ENCODE measurements at places on chromosomes 5 and 9.

DNA sequence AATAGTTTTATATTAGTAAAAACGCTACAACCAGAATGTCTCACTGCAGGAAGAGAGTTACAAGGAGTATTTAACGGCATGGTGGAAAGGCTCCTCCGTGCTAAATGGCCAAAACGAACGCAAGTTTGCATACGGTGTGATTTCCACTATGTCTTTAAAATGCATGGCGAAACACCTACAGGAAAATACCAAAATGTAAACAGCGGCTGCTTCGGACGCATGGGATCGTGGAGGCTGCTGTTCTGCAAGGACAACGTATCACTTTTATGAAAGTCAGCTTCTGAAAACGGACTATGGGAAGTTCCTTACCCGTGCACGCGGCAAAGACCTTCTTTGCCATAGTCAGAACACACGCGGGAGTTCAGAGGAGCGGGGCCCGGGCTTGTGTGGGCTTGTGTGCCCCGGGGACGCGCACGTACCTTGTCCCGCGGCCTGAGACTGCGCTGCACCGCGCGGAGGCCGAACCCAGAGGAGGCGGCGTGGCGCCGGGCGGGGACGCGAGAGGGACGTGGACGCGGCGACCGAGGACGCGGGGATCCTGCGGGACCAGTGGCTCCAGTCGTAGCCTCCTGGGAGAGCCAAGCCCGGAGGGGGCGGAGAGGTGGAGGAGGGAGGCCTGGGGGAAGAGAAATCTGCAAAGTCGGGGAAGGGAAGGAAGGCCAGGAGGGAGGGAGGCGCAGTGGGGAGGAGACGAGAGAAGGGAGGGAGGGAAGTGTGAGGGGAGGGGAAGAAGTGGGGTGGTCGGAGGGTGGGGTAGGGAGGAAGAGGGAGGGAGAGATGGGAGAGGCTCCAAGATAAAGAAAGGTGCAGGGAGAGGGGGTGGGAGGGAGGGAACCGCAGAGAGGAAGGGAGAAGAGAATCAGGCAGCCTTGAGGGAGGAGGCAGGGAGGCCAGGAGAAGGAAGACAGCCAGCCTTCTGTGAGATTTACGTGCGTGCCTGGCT, at the start of gene CMBL:
TSS of gene CMBL (minus strand) at position 697 of the 943 bp plus-strand sequence. CDS start 17,140 bp downstream, outside the sequence.
- peak; percentile 65 for DNase-seq

GRCh38 chr9:136576269-136576626, 30.4 kb upstream of the NOTCH1 start:
- no peak for DNase-seq

DNA sequence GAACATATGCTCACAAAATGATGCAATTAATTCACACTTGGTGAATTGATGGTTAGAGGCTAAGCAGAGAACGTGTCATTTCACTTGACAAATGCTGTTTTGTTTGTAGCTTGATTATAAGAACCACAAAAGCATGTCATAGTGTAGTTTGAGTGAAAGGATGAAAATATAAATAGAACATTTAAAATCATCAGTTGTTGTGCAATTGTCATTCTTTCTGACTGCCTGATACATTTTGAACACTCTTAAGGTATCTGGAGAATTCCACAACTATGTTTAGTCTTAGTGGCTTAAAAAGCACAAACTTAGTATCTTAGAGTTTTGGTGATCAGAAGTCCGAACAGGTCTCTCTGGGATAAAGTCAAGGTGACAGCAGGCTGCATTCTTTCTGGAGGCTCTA, 129.4 kb downstream of the BASP1 start:
- peak; percentile 41 for DNase-seq

- no peak for DNase-seq
These were observed 157.0 kb upstream of the SMIM23 start for GRCh38 chr5:171628633-171628974.

DNA sequence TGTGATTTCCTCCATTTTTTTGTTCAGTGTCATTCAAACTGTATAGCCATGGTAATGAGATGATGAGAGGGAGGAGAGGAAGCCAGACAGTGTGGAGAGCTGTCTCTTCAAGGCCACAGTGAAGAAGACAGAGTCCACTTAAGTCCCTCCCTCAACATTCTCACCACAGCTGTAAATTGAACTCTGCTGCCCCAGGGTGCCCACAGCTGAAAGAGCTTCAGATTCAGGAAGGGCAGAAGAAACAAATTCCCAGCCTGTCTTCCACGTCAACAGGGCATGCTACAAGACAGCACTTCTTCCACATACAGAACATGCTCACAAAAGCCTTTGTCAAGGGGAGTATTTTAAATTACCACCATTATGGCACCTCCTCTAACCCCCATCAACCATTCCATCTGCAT, 100.4 kb downstream of the KLHL3 start:
- no peak for DNase-seq

GRCh38 chr9:123456011-123456410, 100.0 kb downstream of the CRB2 start:
- DNase-seq = no peak

GRCh38 chr9:118222375-118222774, 518.2 kb downstream of the TLR4 start:
- DNase-seq = no peak

- peak; percentile 63 for DNase-seq
These were observed 4.1 kb downstream of the HACD4 start for GRCh38 chr9:21027295-21027694.

DNA sequence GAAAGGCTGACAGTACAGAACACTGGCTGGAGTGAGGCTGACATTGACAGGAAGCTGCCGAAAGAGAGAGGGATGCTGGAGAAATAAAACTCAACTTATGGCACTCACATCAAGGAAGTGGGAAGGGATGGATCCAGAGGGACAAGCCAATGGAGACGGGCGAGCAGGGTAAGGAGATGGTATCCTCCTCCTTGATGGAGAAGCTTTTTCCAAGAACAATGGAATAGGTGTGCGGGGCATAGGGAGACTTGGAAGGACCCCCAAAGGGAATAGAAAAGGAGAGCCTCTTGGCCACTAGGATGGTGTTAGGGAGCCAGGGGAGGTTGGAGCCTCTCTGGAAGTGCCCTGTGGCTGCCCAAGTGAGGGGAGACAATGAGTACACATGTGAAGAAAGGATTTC, 58.4 kb upstream of the GRHPR start:
- DNase-seq = no peak

DNA sequence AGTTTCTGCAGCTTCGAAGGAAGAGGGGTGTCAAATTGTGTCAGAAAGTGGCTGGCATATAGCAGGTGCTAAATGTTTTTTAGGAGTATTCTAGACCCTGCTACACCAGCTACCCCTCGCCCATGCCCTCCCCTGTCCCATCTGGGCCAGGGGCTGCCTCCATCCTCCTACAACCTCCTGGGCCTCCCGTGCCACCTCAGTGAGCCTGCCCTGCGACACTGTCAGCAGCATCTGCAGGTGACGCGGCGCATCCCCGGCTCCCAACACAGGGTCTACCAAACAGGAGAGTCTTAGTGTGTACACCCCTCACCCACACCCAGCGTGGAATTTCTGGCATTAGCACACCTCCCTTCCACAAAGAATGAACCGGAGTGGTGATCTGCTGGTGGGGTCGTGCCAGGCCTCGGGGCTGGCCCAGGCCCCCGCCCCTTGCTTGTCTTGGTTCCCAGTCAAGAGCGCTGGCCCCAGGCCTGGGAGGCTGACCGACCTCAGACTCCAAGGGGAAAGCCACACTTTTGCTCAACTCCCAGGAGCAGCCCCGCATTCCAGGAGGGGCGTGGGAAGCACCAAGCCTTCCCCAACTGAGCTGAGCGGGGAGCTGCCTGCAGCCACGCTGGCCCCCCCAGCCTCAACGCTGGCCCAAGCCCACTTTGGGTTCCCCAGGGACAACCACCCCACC, 55.2 kb downstream of the NEURL1B start:
- no peak for DNase-seq

GRCh38 chr9:75574569-75574968, 315.9 kb upstream of the PCSK5 start:
- no peak for DNase-seq

- peak; percentile 53 for DNase-seq
These were observed 332.3 kb upstream of the KLF9 start for GRCh38 chr9:70746760-70747159.

DNA sequence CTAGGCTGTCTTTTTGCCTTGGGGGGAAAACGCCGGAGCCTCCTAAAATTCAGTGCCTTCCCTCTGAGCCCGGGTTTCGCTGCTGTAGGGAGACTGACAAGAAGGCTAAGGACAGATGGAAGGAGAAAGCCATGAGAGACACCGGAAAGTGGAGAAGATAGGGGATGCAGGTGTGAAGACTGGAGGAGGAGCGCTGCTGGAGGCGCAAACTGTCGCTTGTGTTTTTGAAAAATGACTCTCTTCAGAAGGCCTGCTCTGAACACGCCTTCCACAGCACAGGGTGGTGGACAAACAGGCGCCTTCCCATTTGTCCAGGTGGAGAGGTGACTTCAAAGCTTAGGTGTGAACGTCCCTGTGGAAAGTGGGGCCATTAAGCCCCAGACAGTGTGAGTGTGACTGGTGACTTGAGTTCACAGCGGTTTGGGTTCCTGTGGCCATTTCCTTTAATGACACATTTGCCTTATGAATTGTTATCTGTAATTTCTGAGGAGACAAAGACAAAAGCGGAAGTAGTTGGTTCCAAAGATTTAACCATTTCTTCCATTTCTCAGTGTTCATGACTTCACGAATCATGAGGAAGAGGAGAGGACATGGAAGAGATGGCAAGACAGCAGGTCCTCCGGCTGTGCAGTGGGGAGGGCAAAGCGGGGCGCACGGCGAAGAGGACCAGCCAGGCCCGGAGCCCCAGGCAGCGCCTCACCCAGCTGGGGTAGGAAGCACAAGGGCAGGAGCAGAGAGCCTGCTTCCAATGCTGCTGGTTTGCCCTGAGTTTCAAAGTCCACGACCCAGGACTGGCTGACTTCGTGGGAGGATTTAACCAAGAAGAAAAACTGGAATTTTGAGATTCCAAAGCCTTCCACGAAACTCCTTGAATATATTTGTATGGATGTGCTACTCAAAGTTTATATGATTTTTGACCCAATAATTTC, 27.8 kb upstream of the SEMA4D start:
- DNase-seq = no peak

GRCh38 chr9:114339130-114339908, 9.7 kb downstream of the ORM2 start:
- peak; percentile 45 for DNase-seq

DNA sequence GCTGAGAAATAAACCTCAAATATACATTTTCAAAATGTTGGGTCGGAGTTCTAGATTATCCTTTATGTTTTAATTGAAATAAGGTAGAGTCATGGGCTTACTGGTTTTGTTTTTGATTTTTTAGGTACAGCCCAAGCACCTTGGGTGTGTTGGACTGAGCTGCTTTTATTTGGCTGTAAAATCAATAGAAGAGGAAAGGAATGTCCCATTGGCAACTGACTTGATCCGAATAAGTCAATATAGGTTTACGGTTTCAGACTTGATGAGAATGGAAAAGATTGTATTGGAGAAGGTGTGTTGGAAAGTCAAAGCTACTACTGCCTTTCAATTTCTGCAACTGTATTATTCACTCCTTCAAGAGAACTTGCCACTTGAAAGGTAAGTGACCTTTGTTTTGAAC, 3.6 kb downstream of the CCNG1 start:
- no peak for DNase-seq

DNA sequence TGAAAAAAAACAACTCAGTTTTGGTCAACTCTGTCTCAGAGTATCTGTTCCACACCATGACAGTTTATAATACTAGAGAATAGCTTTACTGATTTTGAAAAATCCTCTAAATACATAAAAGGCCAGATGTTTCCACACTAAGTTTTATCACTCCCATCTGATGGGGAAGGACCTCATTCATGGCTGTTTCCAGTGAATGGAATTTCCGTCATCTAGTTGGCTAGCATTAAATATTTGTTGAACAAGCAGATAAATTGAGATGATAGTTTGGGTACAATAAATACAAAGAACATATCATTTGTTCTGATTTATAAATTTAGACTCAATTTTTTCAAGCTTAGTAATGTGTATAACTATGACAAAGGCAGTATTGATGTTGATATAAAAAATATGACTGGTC, 408.5 kb downstream of the PTPRD start:
- no peak for DNase-seq

DNA sequence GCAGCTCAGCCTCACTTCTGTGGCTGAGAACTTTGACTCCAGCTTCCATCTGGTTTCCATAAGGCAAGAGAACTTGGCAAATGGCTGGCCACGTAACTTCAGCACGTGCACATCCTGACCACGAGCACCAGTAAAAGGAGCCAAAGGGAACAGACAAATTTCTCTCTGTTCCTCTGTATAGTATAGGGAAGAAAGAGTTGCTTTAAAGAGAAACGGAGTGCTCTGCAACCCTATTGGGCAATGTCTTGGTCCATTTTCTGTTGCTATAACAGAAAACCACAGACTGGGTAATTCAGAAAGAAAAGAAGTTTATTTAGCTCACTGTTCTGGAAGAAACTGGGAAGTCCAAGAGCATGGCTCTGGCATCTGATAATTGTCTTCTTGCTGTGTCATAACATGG, 558.7 kb downstream of the ACTL7B start:
- peak; percentile 82 for DNase-seq

GRCh38 chr5:135376961-135377624, 21.9 kb downstream of the MACROH2A1 start:
- peak; percentile 42 for DNase-seq

DNA sequence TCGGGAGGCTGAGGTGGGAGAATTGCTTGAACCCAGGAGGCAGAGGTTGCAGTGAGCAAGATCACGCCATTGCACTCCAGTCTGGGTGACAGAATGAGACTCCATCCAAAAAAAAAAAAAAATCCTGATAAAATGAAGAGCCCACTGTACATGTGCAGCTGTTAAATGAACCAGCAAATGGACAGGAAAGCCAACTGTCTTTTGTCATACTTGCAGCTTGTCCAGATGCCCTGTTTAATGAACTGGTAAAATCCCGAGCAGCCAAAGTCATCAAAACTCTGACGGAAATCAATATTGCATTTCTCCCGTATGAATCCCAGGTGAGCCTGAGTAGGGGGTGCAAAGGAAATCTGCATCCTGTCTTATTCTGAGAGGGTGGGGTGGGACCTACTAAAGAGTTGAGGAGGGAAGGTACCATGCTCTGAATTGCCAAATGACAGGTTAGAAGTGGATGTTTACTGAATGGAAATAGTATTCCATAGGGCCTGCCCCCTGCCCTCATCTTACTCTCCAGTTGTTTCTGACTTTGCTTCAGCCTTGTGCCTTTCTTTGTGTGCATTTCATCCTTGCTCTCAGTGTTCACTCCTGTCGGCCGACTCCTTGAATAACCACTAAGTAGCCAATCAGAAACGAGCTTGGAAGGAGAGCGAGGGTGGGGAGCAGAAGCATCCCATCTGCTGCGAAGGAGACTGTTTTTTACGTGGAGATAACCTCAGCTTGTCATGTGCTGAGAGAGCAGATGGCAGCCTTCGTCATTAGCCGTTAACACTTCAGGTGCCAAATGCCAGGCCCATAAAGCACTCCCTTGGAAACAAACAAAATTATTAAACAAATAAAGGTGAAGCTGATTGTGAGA, 45.7 kb upstream of the CFAP157 start:
- DNase-seq = no peak

GRCh38 chr9:91908746-91909145, 41.3 kb downstream of the ROR2 start:
- peak; percentile 47 for DNase-seq

DNA sequence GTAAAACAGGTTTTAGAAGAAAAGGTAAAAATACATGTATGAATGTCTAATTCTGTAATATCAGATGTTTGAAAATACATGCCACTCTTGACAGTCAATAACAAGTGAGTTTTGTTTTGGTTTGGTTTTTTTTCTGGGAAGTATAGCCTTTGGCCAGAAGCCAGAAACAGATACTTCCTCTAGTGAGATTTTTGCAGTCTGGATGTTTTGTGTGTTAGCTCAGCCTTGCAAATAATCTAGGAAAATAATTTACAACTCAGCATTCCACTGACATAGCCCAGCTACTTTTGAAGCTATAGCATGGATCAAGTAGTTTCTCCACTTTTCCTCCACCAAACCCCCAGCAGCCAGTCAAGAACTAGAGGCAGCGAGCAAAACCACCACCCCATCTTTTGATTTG, 56.7 kb downstream of the SLC1A1 start:
- DNase-seq = peak; percentile 50
